Anterior cingulate cortex (tissue), 58 donors: ENCODE measurements at places on chromosomes 13 and 19.
A peak's percentile ranks its signal among the peaks of the same experiment; 100 is the strongest.

DNA sequence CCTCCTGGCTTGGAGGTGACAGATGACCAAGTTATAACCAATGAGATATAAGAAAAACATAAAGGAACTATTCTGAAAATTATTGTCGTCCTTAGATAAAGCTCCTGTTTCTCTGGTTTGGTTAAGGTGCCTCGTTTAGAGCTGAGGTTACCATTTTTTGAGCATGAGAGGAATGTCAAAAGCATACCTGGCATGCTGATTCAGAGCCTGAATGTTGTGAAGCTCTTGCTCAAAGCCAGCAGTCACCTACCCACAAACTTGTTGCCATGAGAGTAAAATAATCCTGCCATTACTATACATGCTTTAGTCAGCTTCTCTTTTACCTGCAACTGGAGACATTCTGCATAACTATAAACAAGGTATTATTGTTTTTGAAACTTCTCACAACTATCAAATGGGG is 1116.2 kb downstream of the DIAPH3 start:
- no peak for DNase-seq

- no peak for DNase-seq
Measured at GRCh38 chr19:38130399-38130798, 93.6 kb downstream of the DPF1 start.

DNA sequence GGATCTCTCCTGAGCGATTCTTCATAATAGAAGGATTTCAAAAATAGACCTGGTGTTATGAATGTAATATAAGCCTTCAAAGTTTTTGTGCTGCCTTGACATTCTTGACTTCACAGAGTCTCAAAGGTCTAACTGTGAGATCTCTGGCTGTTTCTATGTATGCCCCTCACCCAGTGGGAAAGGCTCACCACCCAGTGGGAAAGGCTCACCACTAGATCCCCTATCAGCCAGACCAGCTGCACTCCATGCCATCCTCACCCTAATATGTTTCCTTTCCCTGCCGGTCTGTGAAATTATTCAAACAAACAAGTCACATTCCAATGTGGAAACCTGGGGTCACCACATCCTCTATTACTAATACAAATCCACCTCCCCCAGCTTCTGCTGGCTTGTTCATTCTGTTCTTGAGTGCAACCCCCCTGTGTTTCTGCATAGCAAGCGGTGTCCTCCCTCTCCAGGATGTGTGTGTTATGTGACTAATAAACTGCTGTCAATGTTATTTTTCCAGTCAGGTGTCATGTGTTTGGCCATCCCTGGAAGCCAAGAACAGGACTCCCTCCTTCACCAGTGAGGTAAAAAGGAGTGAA is 13.8 kb upstream of the SLITRK1 start:
- no peak for DNase-seq

GRCh38 chr19:48966541-48967345 is 1.6 kb downstream of the FTL start:
- peak; percentile 9 for DNase-seq

- no peak for DNase-seq
Measured at GRCh38 chr13:38398711-38399493, 49.3 kb downstream of the UFM1 start.

DNA sequence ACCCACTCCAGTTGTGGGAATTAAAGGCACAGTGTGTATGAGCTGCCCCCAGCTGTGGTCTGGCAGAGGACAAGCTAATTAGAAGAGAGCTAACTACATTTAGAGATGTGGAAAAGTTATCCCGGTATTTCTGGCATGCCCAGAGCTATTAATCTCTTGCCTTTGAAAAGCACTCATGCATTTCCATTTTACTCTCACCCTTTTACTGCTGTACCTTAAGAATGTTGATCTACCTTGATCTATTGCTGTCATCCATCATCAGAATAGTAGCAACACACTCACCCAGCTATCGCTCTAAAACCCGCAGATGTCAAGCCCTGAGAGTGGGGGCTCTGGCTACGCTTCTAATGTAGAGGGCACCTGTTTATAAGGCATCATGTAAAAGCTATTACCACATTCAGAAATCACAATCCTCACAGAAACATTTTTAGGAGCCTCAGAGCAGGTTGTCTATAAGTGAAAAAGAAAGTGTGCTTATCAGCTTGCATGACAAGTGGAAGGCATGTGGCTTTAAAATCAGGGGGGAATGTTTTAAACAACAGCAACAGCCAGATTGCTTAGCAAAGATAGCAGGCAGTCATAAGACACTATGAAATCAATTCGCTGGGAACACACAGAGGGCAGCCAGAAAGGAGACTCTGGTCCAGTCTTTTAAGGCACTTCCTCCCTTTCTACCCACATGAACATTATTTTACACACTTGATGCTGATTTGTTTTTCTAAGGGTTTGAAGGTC is 224.2 kb upstream of the IRS2 start:
- no peak for DNase-seq

DNA sequence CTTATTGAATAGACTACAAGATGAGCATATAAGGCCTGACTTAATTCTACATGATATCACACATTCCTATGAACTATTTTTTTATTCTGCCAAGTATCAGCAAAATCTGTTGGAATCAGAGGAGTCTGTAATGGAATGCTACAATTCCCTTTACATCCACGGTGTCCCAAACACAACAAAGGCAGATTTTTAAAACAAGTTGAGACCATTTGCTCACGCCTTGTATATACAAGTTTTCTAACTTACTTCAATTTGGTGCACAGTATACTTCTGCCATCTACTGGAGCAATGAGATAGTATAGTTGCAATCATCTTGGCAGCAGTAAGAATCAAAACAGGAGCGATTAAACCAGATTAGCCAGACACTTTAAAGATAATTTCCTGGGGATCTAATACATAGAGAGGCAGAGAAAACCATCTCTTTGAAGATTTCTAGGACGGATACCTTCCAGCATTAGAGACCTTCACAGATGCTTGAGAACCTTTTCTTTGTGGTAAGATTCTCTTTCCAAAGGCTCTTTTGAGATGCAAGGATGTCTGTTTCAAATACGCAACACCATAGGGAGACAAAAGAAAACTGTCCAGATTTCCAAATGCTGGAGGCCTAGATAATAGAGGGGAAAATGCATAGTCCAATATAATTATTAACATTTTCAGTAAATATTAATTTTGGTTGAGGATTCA is 302.0 kb upstream of the MIR17HG start:
- no peak for DNase-seq

DNA sequence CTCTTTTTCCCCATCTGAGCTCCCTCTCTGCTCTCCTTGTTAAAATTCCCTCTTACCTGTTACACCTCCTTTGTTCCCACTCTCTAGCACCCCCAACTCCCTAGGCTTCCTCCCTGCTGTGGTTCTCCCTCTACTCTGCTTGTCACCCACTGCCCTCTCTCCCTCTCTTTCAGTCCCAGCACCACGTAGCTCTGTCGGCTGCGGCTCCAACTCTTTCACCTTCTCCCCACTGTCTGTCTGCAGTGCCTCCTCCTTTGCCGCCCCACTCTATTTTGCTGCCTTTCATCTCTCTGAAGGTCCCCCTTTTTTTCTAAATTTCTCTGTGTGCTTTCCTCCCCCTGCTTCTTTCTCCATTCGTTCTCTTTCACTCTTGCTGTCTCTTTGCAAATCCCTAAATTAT is 1.1 kb downstream of the ZNF836 start:
- no peak for DNase-seq

DNA sequence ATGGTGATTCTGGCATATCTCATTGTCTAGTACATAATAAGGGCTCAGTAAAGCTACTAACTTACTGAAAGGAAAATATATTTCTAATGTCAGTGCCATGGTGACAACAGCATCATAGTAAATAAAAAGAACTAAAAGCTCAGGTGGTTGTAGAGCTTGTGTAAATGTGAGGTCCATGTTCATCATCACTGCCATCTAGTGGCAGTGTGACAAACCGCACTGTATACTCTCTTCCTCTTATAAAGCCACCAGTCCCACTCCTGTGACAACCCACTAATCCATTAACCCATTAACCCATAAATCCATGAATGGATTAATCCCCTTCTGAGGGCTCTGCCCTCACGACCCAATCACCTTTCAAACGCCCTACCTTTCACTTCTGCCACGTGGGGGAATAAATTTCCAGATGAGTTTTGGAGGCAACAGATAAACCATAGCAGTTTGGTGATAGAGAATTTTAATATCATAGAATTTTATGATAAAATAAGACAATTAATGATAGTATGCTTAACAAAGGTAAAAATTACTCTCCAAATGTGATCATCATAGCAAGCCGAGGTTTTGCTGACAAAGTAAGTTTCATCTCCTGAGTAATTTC is 160.4 kb upstream of the SGCG start:
- peak; percentile 3 for DNase-seq

DNA sequence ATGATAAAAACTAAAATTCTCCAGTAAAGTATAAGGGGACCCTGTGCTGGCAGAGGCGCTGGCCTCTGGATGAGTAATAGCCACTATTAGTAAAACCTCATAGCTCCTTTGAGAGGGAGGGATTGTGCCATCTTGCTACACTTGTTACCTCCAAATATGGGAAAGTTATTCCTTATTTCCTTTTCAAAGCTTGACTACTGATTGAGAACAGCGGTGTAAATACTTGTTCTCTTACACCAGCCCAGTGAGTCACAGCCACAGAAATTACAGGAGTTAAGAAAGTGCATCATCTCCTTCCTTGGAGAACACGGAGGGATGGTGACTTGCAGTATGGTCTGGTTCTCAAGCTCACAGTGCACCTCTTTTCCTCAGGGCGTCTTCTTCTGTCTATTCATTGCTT is 379.0 kb downstream of the EFNB2 start:
- no peak for DNase-seq

DNA sequence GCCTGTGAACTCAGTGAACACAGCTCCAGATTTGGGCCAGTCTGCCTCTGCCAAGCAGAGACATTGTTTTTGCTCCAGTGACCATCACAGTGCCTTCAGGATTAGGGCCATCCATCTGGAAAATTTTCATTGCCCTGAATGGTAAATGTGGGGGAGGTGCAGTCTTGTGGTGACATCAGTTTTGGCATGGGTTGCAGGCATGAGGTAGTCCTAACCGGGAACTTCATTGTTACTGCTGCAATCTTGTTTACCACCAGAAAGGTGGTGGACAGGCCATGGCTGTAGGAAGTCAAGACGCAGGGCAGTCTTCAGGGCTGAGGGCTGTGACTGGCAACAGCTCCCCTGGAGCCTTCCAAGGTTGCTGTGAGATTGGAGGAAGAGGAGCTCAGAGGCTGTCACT is 55.2 kb downstream of the SPATA13 start:
- no peak for DNase-seq

DNA sequence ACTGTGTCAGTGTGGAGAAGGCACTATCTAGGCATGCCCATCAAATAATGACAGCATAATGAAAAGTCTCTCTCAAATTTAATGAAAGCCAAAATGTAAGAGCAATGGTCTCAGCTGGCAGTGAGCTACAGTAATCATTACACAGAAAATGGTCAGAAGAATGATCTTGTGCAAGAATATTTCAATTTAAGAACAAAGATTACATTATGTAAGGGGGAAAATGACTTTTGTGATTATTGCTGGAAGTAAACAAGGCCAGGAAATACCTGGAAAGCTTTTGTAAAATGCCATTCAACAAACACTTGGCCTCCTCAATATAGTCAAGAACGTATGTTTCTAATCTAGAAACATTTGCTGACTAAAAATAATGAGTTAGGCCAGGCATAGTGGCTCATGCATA is 89.1 kb downstream of the CAB39L start:
- DNase-seq, result no peak

GRCh38 chr19:2866495-2867024 is 575 bp upstream of the ZNF556 start:
- no peak for DNase-seq

- DNase-seq, result no peak
Measured at GRCh38 chr13:30398601-30399072, 23.7 kb upstream of the UBE2L5 start.

DNA sequence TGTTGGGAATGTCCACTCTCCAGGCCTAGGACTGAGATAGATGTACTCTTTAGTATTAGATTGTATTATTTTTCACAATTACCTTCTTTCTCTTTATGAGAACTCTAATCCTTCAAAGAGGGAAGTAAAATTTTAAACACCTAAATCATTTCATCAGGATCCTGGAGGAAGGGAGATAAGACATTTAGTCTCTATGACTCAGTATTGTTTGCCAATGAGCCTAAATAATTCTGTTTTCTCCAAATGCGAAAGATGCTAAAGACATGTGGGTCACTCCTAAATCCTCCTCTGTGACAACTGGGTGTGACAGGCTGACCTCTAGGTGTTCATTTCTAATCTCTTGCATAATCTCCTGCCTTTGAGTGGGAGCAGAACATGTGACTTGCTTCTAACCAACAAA is 1736.6 kb upstream of the MIR17HG start:
- DNase-seq, result no peak

DNA sequence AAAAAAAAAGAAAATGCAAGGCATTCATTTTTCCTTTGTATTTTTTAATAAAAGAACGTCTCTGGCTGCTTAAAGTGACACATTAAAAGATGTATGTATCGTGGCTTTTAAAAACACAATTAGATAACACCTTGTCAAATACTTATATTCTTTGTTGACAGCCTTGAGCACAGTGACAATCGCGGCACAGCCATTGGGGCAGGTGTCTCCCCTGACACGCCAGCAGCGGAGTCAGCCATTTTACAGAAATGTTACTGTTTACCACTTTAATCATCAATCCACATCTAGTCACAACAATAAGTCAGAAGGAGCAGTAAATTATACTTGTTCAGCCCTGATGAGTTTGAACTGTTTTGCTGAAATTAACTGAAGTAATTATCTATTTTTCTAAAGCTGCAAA is 224.1 kb downstream of the ZNF536 start:
- no peak for DNase-seq

GRCh38 chr19:50607874-50608785 is 31.6 kb downstream of the SYT3 start:
- peak; percentile 98 for DNase-seq

- no peak for DNase-seq
Measured at GRCh38 chr19:47819858-47820257, 1.9 kb upstream of the CRX start.

GRCh38 chr13:60211548-60211947 is 47.8 kb upstream of the DIAPH3 start:
- DNase-seq, result no peak

DNA sequence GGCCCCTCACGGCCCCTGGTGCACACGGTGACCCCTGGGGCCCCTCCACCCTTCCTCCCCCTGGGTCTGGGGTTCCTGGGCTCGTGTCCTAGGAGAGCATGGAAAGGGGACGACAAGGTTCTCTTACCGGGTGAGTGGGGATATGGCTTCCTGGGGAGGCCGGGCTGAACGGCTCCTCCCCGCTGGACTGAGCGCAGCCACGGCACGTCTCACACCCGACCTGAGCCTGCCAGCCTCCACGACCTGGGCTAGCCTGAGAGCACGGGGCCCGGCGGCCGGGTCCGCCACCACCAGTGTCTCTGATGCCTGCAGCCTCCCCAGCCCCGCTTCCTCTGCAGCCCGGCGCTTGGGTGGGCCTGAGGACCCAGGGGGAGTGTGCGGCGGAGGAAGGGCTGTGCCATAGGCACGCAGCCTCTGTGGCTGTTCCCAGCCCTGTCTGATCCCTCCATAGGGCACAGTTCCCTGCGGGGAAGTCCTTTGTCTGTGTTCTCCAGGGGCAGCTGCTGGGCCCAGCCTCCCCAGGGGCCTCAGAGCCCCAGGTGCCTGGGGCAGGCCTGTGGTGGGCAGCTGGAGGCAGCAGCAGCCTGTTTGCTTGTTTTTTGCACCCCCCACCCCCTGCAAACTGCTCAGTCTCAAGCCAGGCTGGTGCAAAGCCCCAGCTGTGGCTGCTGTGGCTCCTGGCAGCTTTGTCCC is 15.0 kb downstream of the PLIN4 start:
- no peak for DNase-seq
